Stimulated activated CD4-positive, alpha-beta T cell treated with anti-CD3 and anti-CD28 coated beads, Interleukin-1b, Interleukin-23, amount 100 ng/mL, for 4 hours (primary cell): ENCODE measurements at places on chromosomes 4 and X.

- no peak for DNase-seq
Observed at GRCh38 chr4:159608436-159608835, 505.6 kb downstream of the RAPGEF2 start.

- DNase-seq = no peak
Observed at GRCh38 chr4:11914406-11914805, 485.7 kb upstream of the HS3ST1 start.

DNA sequence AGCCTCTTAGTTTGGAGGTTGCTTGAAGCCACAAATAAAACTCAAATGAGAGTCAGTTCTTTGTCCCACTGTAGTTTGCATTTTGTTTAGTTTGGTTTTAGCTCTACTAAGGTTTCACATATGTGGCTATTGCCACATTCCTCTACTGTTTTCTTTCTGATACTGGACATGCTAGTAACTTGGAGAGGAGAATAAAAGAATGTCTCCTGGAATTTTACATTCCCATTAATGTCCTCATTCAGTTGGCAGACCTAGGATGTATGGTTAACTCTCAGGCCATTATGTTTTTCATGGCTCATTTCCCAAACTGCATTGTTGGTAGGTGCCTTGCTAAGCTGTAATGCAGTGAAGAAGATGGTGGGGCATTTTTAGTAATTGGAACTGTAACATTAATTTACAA lies 29.9 kb downstream of the UPRT start:
- no peak for DNase-seq

DNA sequence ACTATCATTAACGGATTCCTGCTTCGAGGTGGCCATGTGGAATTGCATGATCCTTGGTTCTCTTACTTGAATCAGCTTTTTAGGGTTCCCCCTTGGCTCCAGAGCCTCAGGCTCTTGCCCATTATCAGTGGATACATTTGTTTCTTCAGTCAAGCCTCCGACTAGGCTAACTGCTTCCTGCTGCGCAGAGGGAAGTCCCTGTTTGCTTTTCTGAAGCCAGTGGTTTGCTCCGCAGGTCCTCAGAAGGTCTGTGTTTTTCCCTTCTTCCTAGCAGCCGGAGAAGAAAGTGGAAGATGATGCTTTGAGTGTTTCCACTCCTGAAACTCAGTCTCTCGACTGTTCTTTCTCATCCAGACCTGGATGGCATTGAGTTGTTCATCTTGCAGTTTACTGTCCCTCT lies 20.6 kb downstream of the SRD5A3 start:
- DNase-seq = no peak

DNA sequence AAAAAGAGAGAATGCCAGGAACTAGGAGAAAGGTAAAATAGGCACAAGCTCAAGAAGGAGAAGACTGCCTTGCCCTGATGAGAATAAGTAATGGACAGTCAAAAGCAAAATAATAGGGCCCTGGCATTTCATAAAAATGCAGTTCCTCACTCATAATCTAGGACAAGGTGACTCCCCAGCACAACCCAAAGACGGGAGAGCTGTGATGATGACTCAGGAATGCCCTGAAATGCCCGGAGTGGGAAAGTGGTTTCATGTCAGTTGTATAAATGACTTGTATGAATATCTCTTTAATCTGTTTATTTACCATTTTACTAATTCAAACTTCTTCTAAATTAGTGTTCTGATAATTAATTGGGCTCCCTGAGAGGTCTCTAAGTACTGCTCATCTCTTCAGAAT lies 28.8 kb upstream of the SETD7 start:
- DNase-seq = no peak

GRCh38 chr4:158302076-158302866 lies 92.0 kb downstream of the TMEM144 start:
- no peak for DNase-seq

DNA sequence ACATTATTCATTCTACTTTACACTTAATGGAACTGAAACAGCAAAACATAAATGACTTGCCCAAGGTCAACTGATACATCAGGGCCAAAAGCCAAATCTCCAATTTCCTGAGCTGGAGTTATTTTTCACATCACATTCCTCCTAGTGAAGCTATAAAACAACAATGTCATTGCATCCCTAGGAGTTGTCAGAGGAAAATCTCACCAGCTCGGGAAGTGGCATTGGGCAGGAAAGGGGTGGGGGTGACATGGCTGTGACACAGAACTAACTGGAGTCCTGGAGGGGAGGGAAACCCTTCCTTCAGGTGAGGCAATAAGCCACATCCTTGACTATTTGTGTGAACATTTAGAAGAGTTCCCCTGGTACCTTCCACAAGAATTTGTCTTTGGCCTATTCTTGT lies 47.3 kb downstream of the MEPE start:
- no peak for DNase-seq

DNA sequence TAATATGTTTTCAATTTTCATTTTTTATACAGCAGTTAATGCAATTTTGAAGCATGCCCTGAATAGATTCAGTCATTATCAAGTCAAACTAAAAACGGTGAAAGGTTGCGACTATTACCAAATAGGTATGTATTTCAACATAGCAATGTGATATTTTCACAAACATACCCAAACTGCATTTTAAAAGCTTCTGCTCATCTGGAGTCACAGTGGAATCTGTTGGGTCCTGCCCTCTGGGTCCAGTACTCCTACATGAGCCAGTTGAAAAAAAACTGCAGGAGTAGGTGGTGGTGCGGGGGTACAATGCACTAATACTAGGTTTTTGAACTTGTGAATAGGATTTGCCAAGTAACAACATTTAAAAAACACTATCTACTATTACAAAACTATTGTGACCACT lies 938 bp downstream of the GPR34 start:
- no peak for DNase-seq

- no peak for DNase-seq
Observed at GRCh38 chr4:155639704-155640523, 26.7 kb upstream of the GUCY1A1 start.

DNA sequence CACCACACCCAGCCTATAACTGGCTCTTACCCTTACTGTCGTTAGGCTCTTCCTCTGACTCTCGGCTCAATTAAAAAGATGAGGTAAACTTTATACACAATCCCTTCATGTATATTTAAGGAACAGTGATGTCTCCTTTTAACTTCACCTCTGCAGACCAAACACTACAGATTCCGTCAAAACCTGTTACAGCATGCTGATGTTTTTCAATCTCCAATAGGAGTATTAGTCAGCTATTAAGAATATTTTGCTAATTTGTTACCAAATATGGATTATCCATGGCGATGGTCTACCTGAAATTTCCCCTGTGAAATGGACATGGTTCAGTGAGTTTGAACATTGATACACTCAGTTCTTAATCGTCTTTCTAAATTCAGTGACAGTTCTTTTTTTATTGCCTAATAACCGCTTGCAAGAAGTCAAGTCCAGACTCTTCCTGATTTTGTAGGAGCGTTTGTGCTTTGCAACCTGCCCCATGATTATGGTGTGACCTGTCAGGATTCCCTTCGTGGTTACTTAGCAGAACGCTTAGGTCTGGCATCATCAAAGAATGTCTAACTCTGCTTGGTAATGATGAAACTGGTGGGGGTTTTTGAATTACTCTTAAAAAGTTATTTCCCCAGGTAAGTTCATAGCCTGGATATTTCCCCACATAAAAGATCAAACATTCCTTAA lies 72.2 kb upstream of the STOX2 start:
- DNase-seq = no peak

DNA sequence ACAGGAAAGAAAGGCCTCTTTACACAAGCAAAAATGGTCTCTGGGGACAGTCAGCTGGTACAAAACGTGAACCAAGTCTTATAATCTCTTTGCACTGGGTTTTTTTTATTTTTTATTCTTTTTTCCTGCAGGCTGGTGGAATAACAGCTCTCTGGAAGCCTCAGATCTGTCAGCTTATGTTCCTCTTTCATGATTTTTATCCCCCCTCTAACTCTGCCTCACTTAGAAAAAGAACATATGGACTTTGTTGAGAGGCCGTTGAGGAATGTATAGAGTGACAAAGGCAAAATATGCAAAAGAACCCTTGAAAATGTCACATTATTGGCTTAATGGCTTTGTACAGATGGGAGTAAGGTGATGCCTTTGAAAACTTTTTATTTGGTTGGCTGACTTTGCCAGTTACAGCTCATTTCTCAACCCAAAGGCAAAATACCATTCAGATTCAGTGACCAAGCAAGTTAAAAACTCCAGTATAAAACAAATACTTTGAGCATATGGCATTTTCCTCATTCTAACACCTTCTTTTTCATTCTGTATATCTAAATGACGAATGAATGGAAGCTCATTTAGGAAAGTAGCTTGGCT lies 111.1 kb downstream of the RNF150 start:
- no peak for DNase-seq

DNA sequence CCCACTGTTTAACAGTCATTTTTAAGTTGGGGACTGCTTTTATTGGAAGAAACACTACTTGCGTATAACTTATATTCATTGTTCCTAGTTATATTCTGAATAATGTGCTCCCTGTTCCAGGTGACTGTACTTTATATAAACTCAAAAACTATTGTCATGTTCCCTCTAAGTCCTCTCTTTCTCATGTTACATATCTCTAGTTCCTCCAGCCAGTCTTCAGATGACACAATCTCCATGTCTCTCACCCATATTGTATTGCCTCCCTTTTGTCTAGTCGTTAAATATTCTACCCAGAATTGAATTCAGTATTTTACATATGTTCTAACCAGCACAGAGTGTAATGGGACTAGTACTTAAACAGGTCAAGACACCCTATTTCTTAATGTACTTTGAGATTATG lies 5.3 kb downstream of the VAMP7 start:
- DNase-seq = no peak

GRCh38 chrX:9336456-9336855 lies 128.4 kb upstream of the TBL1X start:
- DNase-seq = no peak

GRCh38 chrX:128464116-128464515 lies 411.9 kb upstream of the ACTRT1 start:
- DNase-seq = no peak

DNA sequence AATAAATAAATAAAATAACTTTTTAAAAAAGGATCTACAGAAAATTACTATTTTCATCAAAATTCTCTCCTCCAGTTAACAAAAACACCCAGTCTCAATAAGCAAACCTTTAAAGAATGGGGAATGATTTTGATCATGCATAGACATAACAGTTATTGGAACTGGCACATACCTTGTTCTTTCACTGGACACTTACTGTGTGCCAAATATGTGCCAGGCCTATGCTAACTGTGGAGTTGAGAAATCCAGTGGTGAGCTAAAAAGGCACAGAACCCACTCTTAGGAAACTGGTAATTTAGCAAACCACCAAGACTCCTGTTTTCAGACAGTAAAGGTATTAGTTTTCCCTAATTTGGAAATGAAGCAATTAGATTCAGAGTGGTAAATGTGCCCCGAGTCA lies 39.1 kb downstream of the CLOCK start:
- no peak for DNase-seq
